ENCODE measurements at places on chromosomes 2 and 18.

DNA sequence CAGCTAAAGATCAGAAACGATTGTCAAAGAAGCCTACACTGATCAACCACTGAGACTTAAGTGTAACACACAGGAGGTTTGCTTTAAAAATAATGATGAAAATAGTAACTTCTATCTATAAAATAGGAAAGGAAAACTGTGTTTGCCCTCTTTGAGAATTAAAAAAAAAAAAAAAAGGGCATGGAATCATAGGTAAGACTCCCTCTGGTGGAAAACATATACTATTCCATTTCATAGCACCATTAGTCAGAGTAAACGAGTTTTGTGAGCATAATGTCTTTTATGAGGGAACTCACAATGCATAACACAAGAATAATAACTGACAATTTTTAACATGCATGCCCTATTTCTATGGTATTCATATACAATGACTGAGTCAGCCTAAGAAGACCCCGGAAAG, 36.3 kb downstream of the SLC35F5 start:
- no peak for DNase-seq

- DNase-seq: no peak
Measured at GRCh38 chr2:204108781-204109295, 172.3 kb downstream of the ICOS start.

- no peak for DNase-seq
Measured at GRCh38 chr2:30601375-30601774, 154.3 kb downstream of the LCLAT1 start.

DNA sequence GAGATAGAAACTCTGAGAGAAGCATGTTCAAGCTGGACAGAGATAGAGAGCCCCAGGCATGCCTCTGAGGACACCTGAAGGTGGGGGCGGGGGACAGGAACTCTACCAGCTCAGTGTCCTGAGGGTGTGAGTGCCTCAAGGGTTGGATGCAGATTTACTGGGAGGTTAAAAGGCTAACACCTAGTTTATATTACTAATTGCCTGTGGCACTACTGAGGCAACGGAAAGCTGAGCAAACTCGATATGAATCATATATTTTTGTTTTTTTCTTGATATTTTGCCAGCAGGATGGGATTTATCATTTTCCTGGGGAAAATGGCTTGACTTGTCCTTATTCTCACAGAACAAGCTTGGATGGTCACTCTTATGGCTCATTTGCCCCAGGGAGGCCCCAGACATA, 319.5 kb downstream of the ALK start:
- DNase-seq: no peak

GRCh38 chr18:841647-842370, 29.8 kb upstream of the YES1 start:
- DNase-seq: no peak

GRCh38 chr2:173808718-173809117, 156.5 kb downstream of the SP3 start:
- DNase-seq: no peak

- DNase-seq: no peak
Measured at GRCh38 chr2:126359494-126359893, 296.5 kb upstream of the GYPC start.

DNA sequence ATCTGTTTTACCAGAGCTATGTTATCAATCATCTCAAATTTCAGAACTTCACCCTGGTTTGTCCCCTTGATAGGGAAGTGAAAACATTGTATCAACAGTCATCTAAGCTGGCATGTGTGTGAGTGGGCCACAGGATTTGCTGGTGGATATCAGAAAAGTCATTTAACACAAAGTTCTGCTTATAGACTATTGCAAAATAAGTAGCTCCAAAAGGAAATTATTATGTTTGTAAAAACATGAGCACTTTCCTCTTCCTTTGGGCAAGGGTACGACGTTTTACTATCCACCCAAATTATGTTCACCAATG, 20.7 kb upstream of the COPS8 start:
- DNase-seq: no peak

- DNase-seq: peak; percentile 18
Measured at GRCh38 chr18:961644-962355, 57.1 kb downstream of the ADCYAP1 start.

DNA sequence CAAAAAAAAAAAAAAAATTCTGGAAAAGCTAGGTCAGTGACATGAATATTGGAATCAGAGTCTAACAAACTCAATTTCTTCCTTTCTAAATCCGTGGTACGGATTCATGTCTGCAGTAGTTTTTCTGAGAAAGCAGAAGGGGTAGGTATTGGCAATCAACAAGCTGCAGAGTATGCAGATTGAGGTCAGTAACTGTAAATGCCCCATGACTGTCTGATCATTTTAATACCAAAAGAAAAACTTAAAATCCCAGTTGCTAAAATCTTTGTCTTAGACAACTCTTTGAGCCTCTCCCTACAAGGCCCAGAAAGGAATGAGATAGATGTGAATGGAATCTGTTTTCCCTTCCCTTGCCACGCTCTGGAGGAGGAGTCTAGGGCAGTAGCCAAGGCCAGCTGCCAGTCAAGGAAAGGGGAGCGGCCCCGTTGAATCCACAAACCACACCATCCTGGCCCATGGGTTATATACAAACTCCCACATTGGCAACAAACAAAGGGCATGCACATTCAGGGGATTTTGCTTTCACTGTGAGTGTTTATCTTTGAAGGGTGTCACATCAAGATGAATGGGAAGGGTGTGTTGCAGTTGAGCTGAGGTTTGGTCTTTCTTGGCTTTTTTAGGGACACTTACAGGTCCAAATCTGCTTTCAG, 6.1 kb upstream of the CASP8 start:
- DNase-seq: no peak

- DNase-seq: no peak
Measured at GRCh38 chr2:139374296-139374850, 594.2 kb upstream of the NXPH2 start.

GRCh38 chr2:151002959-151003600, 258.6 kb downstream of the RBM43 start:
- no peak for DNase-seq

DNA sequence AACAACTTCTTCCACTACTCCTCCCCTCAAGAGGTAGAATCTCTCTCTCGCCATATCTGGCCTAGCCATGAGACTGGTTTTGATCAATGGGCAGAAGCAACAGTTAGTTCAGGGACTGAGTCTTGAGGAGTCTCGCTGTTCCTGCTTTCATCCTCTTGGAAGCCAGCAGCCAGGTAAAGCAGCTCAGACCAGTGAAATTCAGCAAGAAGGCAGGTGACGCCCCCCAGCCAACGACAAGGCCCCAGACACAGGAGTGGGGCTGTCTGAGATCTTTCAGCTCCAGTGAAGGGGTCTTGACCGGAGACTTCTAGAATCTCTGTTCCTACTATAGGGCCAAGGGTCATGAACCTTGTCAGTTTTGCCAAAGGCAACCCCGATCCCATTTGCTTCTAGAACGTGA, 39.7 kb upstream of the ACAA2 start:
- DNase-seq: no peak

GRCh38 chr2:237669283-237669627, 41.9 kb downstream of the LRRFIP1 start:
- no peak for DNase-seq

GRCh38 chr2:207546822-207547221, 17.1 kb downstream of the CREB1 start:
- no peak for DNase-seq

GRCh38 chr18:59536166-59536565, 161.1 kb downstream of the CCBE1 start:
- DNase-seq: no peak
